Skeletal muscle cell (primary cell): ENCODE measurements at places on chromosomes 3 and 15.

DNA sequence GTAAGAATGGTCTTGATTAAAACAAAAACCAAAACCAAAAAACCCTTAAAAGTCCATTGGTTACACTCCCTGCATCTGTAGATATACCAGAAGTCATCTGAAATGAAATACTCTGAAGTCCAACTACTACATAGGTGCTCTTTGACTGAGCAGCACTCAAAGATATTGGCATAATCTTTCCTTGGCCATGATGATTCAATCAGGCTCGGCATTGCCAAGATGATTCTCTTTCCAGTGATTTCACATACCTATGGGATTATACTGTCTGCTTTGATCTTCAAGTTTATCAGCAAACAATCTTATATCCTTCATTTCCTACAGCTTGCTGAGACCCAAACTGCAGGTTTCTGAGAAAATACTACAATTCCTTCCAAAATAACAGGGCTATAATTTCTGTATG is 35.9 kb upstream of the DIPK2A start:
- no peak for DNase-seq

GRCh38 chr3:144369129-144369879 is 397.7 kb downstream of the DIPK2A start:
- no peak for DNase-seq

GRCh38 chr3:114770874-114771273 is 376.2 kb downstream of the ZBTB20 start:
- DNase-seq = no peak

DNA sequence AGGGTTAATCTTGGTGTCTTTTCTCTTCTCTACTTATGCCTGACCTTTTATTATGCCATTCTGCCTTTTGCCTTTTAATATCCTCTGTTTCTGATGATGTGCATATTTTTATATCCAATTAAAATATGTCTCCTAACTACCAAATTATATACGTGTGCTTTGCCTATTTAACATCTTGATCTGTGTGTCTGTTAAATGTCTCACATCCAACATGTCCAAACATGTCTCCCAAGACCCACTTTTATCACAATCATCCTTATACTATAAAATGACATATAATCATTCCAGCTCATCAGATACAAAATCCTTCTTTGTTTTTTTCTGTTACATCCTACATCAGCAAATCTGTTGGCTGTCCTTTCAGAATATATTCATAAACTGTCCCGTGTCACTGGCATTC is 539.5 kb downstream of the ZPLD1 start:
- no peak for DNase-seq

- DNase-seq = no peak
Observed at GRCh38 chr3:48592519-48593087, 2.5 kb downstream of the COL7A1 start.

- DNase-seq = peak; percentile 95
Observed at GRCh38 chr15:60371175-60372051, 26.4 kb downstream of the ANXA2 start.
